Hematopoietic multipotent progenitor cell treated with erythropoietin and hydrocortisone succinate and interleukin-3 and kit ligand, for 17 days (in vitro differentiated cells): ENCODE measurements at places on chromosomes 16 and 17.

DNA sequence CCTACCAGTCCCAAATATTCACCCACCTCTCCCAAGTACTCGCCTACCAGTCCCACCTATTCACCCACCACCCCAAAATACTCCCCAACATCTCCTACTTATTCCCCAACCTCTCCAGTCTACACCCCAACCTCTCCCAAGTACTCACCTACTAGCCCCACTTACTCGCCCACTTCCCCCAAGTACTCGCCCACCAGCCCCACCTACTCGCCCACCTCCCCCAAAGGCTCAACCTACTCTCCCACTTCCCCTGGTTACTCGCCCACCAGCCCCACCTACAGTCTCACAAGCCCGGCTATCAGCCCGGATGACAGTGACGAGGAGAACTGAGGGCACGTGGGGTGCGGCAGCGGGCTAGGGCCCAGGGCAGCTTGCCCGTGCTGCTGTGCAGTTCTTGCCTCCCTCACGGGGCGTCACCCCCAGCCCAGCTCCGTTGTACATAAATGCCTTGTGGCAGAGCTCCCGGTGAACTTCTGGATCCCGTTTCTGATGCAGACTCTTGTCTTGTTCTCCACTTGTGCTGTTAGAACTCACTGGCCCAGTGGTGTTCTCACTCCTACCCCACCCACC lies 29.8 kb downstream of the POLR2A start:
- no peak for DNase-seq

DNA sequence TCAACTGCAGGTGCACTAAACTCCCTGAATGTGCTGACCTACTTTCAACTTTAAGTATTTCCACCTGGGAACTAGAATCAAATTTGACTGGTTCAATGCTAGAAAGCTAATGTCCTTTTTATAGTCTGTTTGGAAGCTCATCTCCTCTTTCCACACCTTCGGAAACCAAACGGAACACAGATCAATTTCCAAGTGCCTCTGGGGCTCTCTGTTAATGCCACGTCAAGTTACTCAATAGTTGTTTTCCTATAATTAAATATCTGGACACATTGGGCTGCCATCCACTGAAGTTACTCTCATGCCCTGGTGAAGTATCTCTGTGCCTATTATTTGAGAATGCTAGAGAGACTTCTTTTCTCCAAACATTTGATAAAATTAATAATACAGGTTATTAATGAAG lies 29.7 kb downstream of the ABAT start:
- no peak for DNase-seq

DNA sequence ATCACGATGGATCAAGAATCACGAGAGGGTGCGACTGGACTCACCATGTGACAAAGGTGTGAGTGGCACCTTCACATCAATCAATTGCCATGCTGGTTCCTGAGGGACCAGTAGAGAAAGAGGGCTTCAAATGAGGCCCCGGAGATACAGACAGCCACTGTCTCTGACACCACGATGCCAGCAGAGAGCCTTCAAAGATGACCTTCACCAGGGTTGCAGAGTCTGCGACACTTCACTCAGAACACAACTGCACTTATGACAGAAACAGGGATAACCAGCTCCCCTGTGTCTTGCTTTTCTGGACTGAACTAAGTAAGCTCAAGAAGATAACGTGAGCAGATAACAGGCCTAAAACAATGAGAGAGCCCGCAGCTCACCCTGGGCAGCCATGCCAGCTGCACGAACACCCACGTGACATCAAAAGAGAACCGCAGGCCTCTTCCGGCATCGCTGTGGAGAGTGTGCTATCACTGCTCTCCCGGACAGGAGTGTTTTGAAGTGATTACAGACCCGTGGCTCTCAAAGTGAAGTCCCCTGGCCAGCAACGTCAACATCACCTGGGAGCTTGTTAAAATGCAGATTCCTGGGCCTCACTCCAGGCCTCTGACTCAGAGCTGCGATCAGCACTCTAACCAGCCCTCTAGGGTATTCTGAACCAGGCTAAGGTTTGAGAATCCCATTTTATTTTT lies 36.4 kb downstream of the KLHDC4 start:
- no peak for DNase-seq

GRCh38 chr17:43784628-43785101 lies 4.4 kb downstream of the CFAP97D1 start:
- DNase-seq = no peak

DNA sequence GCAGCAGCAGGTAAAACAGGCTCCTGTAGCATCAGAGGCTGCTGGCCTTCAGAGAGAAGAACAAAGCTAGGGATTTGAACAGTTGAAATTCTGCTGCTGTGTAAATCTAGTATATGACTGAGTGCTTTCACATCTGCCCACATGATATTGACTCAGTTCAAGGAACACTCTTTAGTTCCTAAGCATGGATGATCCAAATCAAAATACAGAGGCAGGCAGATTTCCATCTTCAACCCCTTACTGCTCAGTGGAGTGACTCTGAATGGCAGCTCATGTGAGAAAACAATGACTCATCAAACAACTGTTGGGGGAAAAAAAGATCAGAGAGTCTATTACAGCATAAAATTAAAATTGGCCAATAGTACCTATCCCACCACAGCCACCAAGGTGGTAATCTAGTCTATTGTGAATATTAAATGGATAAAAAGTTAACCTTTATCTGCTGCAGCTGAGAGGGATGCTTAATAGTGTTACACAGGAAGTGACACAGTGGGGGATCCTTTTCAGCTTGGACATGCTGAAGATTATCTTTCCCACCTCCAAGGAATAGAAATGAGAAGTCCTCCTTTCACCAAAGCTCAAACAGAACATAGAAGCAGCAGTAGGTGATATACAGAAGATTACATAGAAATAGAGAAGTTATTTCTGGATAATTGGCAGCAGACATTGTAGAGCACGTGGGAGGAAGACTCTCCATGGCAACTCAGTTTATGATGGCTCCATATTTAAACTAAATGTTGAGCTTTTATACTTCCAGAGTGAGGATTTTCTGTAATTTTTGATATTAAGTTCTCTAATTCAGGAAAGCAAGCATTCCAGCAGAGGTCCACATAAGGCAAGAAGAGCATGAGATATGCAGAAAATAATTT lies 239.7 kb upstream of the ERCC4 start:
- DNase-seq = no peak
